ENCODE measurements at places on chromosomes 1 and 21.

DNA sequence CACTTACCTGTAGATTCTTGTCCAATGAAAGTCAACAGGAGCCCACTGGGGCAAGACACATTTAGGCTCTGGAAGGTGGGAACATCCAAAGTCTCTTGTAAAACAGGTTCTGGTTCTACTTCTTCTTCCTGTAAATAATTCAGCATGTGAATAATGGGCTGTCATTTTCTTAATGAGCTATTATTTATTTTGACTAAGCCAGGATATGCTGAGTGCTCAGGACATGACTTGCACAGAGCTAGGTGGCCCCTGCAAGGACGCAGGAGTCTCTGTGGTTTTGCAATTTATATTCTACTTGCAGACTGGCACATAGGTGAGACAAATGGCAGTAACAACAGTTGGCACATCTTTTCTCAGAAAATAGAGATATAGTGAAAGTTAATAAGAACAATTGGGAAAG is 98.7 kb downstream of the WDR3 start:
- DNase-seq = no peak

DNA sequence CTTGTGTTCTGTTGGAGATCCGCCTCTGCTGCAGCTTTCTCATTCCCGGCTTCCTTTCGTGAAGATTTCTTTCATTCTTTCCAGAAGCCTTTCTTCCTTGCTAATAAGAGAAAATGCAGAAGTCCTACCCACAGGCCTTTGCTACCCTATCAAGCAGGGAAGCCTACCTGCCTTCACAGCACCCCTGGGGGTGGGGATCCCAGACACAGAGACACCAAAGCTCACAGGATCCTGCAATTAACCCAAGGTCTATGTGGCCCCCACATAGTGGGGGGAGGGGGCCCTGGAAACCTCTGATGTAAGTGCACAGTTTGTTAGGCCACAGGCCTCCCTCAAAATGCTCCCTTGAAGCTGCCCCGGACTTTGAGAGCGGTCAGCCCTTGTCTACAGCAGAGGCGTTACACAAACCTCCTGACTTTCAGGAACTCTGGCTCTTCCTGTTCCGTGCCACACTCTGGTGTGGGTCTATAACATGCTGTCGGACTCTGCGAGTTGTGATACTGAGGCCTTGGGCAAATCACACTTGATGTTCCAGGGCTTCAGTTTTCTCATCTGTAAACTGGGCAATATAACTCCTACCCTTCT is 31.2 kb downstream of the NKAIN1 start:
- DNase-seq = no peak

DNA sequence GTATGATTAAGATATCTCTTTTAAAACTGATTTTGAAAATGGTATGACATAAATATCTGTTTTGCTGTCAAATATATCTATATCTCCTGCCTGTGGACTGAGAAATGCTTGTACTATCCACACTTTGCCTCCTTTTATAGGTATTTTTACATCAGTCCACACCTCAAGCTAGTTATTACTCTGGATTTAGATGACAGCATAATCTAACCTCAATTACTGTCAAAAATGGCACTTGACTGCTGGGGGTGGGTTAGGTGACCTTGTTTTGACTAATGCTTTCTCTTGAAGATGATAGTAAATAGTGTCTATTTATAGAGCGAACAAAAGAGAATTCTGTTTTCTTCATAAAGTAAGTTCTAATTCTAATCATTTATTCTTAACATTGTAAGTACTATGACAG is 9.1 kb downstream of the ADGRL2 start:
- DNase-seq = no peak

DNA sequence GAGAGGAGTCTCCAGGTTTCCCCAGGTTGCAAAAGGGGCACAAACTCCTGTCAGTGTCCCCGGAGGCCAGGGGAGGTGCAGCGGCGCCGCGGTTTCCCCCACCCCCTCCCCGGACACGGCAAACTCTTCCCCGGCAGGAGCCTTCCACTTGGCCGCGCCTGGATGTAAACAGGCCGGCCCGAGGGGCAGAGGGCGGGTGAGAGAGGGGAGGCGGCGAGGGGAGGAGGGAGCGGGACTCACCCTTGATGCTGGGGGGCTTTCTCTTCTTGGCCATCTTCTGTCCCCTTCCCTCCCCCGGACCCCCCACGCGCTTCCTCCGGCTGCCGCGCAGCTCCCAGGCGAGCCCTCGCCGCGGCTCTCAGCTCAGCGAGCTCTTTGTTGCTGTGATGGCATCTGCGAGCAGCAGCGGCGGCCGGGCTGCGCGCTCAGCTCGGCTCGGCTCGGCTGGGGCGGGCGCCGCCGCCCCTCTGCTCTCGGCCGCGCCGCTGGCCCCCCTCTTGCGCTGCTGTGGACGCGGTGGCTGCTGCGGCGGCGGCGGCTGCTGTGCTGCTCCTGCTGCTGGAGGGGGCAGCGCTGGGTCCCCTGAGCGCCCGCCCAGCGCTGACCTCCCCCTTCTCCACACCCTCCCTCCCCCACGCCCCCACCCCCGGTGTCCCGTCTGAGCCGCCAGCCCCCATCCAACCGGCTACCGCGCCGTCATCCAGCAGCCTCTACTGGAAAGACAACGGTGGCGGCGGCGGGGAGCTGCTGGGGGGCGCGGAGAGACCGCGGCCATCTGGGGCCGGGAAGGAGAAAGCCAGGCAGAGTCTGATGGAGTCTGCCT is 4.9 kb upstream of the SLC44A5 start:
- peak; percentile 63 for DNase-seq

DNA sequence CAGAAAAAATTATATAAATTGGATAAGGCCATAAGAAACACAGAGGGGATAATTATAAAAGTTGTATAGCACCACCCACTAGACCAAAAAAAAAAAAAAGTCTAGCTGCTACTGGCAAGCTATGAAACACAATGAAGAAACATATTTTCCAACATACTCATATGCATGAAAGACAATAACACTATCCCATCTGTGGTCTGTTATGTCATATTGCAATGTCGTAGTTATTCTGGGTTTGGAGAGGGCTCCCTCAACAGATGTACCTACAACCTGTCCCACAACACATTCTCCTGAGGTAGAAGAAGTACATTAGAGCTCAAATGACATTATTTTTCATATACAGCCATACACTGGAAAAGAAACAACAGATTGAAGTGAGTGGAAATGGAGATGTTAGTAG is 517.6 kb upstream of the ADGRL4 start:
- no peak for DNase-seq

DNA sequence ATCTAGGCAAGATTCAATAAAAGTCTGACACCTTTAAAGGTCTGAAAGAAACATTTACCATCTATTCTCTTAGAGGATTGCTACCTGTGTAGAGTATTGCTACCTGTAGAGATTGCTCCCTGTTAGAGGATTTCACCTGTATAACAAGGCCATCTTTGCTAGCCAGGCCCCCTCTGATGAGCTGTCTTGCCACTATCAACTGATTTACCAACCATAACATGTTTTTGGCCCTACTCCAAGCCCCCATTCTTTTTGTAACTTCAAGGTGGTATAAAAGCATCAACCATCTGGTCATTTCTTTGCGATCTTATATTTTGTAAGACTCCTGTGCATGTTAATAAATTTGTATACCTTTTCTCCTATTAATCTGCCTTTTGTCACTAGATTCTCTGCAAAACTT is 424.7 kb upstream of the CAMK1G start:
- DNase-seq = no peak

- no peak for DNase-seq
Observed at GRCh38 chr1:71228241-71228640, 147.4 kb upstream of the ZRANB2 start.

GRCh38 chr1:167401260-167401873 is 117.0 kb downstream of the CD247 start:
- no peak for DNase-seq

DNA sequence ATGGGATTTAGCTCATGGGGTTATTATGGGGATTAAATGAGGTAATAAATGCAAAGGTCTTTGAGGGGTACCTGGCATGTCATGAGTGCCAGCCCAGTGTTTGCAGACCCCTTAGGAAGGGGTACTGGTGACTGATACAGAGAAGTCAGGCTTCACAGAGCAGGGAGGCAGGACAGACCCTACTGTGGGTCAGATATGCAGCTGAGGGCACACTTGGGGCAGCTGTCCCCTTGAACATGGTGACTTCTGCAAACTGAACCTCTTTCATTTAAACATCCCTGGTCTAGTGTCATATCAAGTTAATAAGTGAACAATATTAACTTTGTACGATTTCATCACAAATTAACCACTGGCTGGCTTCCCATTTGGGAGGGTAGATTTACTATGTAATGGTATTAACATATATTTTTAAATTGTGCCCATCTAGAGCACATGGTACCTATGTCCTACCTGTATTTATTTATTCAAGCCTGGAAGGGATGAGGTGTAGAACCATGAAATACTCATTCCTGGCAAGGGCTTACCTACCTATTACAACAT is 25.9 kb downstream of the STPG1 start:
- no peak for DNase-seq

GRCh38 chr1:66778969-66779368 is 22.1 kb downstream of the INSL5 start:
- DNase-seq = no peak

DNA sequence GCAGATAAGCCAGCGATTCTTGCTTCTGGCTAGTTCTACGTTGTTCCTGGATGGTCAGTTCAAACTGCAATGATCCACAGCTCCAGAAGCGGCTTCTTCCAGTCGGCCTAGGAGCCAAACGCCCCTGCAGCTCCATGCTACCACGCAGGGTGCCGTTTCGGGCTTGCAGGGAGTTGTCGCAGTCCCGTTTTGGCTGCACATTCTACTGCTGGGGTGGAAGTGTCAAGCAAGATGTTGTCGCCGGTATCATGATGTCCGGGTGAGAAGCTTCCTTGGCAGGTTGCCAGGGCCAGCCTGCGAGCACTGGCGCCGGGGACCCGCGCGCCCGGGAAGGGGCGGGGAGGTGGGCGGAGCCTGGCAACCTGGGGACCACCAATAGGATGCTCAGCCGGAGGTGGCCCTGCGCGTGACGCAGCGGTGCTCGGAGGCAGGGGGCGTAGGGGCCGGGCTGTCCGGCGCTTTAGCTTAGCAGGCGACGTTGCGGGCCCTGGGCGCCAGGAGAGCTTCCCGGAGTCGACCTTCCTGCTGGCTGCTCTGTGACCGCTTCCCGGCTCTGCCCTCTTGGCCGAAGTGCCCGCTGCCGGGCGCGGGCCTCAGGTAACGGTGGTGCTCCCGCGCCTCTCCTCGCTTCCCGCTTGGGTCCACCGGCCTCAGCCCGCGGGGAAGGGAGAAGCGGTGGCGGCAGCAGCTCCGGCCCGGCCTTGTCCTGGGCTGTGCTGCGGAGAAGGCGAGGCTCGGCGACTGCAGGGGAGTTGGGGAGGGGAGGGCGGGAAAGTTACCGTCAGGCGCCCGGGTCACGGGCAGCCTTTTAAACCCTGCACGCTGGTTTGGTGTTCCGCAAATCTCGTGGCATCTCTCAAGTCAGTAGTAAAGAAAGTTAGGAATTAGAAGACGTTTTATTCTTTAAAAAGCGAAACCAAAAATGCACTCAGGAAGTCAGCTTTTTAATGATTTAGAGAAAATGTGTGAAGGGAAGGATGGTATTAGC is at the start of gene SOAT1:
Gene SOAT1, plus strand, starts transcription at position 458 of the 988 bp plus-strand sequence. CDS start 8,888 bp downstream, outside the sequence.
- peak; percentile 98 for DNase-seq

- DNase-seq = no peak
Observed at GRCh38 chr1:11590395-11590794, 63.8 kb downstream of the FBXO2 start.

DNA sequence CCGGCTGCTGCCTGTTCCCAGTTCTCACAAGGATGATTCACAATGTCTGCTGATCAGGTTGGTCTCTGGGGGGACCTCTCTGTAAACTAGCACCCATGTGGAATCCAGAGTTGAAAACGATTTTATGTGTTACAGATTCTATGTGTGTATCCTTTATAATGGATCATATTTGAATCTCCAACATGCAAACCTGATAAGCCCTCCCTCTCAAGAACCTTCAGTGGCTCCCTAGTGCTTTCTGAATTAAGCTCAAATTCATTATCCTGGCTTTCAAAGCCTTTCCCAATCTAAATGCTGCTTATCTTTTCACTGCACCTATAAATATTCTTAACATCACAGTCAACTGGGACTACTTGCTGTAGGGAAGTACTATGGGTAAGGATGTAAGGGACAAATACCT is 166.8 kb upstream of the USP24 start:
- DNase-seq = no peak

DNA sequence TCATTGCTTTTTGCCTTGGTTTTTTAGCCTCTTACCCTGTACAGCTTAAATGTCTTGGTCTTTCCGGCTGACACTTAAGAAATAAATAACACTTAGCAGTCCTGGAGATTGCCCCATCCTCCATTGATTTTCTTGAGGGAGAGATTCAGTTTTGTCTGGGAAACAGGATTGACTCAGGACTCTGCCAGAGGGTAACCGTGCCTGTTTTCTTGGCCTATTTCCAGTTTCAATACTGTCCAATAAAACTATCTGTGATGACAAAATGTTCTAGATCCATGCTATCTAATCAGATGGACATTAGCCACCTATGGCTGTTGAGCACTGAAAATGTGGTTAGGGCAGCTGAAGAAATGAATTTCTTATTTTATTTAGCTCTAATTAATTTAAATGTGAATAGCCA is 216.1 kb downstream of the DUSP10 start:
- no peak for DNase-seq

DNA sequence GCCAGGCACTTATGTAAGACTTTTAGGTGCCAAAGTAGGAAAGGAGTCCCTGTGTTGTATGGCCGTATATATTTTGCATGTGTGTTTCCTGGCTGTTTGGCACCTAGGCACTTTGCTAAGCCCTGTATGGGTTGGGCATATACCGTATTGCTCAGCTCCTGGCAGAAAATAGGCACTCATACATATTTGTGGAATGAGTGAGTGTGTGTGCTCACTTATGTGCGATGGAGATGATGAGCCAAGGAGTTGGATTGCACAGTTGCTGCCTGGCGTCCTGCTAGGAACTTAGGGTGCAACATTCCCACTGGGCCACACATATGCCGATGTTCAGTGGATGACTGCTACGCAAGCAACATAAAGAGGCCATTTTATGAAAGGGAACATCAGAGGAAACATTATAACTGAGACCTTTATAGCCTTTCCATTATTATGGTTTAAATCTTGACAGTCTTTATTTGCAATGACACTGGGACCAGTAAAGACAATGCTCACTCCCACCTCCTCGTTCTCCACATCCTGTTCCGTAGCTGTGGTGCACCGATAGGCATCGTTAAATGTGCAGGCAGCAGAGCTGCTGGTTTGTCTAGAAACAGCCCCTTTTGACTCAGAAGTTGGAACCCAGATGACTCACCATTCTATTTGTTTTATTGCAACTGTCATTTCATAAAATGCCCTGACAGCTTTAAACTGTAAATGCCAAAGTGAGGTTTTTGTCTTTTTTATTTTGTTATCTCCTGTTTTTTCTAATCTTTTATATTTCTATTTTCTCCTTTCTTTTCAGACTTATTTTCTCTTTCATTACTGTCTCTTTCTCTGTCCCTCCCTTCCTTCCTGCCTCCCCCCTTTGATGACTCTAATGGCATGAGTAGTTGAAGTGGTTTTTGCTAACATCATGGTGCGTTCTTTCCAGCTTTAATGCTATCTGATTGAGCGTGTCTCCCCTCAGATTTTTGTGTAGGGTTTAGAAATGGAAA is 36.1 kb downstream of the PEX14 start:
- DNase-seq = no peak

Measured in chondrocyte (in vitro differentiated cells).